Karpas-422 (cell line): ENCODE measurements at places on chromosomes 4 and X.

DNA sequence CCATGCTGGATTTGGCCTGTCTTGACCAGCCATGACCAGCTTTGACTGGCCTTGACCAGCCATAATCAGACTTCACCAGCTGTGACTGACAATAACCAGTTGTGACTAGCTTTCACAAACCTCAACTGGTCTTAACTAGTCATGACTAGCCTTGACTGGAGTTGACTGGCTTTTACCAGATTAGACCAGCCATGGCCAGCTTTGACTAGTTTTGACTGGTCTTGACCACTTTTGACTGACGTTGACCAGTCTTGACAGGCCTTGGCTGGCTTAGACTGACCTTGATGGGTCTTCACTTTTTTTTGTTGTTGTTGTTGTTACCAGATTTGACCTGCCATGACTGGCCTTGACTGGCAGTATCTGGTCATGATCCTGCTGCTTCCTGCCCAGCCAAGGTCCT, 67.4 kb downstream of the RLIM start:
- no peak for DNase-seq

DNA sequence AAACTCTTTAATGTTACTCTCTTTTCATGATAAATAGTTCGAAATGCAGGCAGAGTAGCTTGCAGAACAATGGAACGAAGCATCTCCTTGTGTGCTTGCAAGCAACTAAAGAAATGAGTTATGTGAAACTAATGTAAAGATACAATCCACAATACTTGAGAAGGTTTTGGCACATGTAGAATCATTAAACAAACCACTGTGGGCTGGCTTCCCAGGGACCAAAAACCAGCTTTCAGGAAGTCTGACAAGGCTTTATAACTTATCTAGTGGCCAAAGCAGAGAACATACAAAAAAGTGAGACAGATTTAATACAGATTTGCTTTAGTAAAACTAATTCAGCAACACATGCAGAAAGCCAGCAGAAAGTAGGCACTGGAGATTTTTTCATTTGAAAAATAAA, 1673.8 kb upstream of the AGA start:
- DNase-seq, result no peak

- DNase-seq, result no peak
Measured at GRCh38 chrX:38351346-38351745, 1.1 kb upstream of the OTC start.

DNA sequence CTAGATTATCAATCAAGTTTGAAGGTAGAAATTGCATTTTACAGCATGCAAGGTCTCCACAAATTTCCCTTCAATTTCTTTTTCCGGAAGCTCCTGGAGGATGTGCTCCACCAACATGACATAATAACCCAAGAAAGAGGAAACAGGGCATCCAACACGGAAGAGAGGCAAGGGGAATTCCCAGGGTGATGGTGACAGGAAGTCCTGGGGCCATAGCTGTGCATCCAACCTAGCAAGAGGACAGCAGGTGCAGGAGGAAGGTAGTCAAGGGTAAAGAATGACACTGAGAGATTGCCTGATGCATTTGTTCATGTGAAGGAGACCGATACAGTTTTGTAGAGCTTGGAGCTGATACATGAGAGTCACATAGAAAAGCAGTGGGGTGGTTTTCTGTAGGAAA, 115.7 kb upstream of the LSM6 start:
- peak; percentile 93 for DNase-seq
